ENCODE measurements at places on chromosomes 6 and 20.

- DNase-seq: peak; percentile 55
Observed at GRCh38 chr6:27668442-27669294, 195.8 kb upstream of the ZNF184 start.

GRCh38 chr6:111283707-111284106 lies 196.4 kb downstream of the SLC16A10 start:
- DNase-seq: no peak

- no peak for DNase-seq
Observed at GRCh38 chr6:62390401-62390800, 104.4 kb upstream of the KHDRBS2 start.

- DNase-seq: no peak
Observed at GRCh38 chr20:58665606-58666005, 14.5 kb downstream of the STX16 start.

DNA sequence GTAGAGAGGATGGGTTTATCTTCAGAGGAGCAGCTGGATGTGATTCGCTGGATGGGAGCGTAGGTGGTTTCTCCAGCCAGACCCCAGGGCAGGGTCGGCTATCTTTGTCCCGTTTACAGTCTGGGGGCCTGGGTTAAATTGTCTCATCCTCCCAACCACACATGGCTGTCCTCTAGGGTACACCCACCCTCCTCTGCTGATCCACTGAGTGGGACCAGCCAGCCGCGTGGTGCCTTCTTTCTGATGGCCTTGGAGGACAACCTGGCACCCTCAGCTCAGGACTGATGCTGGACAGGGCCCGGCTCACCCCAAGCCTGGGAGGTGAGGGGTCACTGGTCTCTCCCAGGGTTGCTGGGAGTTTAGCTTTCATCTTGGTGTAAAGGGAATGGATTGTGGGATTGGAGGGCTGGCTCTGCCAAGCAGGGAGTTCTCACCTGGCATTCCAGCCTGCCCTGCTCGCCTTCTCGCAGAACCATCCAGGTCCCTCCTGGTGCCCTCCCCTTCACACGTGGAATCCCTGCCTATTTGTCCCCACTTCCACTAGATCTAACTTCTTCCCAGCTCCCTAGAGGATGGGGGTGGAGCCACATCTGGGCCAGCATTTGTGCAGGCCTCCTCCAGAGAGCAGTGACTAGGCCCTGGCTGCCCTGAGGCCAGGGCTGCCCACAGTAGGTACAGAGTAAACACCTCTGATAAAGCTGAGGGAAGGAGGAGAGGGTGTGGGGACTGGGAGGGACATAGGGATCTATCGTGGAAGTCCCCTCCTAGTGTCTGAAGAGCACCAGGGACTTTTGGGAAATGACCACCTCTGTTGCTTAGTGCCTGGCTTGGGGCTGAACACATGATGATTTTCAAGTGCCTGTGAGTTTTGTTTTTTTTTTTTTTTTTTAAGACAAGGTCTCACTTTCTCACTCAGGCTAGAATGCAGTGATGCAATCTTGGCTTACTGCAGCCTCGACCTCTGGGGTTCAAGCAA lies 1.6 kb downstream of the ITPR3 start:
- DNase-seq: no peak

DNA sequence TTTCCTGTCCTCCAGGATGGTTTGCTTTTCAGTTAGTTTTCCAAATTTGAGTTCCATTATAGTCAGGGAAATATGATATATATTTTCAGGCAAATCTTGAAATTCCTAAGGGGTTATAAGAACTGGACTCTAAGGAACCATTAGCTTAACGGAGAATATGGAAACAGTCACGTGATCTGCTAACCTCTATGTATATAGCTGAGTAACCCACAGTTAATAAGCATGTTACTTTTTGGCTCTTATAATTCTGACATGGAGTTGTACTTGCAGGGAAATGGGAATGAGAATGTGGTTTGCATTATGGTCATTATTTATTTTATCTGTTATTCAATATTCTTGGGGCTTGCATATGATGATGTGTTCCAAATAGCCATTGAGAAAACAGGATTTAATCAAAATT lies 23.3 kb downstream of the SOBP start:
- no peak for DNase-seq

DNA sequence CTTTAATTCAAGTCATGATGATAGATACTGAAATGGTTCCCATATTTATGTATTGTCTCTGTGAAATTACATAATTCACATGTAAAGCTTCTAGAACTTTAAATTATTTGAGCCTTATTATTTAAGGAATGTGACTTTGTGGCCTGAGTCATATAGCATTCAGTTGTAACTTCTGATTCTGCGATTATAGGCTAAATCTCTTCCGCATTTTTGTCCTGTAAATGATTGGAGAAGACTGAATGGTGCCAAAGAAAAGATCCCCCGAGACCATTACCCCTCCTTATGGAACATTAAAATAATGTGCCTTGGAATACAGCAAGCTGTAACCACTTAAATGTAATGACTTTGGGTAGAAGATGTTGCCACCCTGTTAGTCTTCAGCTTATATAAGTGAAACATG lies 63.3 kb upstream of the MAP7 start:
- no peak for DNase-seq

GRCh38 chr6:111338843-111339242 lies 144.2 kb downstream of the REV3L start:
- DNase-seq: no peak

GRCh38 chr20:64228086-64228653 lies 27.4 kb upstream of the PCMTD2 start:
- DNase-seq: no peak

- DNase-seq: no peak
Observed at GRCh38 chr20:63574156-63574828, at the start of gene HELZ2. TSS of gene HELZ2 (minus strand) at chr20:63574239. CDS start at chr20:63572385, 1,854 bp downstream.

Measured in stimulated activated CD8-positive, alpha-beta memory T cell treated with anti-CD3 and anti-CD28 coated beads, Interleukin-15, amount 100 ng/mL, for 24 hours (primary cell).